IPS DF 6.9 (cell line): ENCODE measurements at places on chromosomes 6 and 20.

- H3K27me3 ChIP-seq, result no peaks in the 10 kb centered on the region
- H3K36me3 ChIP-seq, result no peaks in the 10 kb centered on the region
Measured at GRCh38 chr6:43810965-43811732, 41.1 kb downstream of the VEGFA start.

DNA sequence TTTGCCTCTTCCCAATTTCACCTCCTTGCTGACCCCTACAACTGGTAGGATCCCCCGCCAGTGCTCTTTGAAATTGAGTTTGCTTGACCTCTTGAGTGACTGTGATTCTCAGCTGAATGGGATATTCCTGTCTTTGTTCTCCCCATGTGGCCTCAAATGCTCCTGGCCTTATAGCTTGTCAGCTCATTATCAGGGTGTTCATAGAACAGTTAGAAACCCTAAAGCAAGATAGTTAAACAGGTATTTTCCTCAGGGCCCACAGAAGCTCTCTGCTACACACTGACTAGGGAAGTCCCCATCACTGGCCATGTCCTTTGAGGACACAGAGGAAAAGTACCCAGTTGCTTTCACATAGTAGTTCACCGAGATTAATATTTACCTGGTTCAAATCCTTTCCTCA is 211.5 kb upstream of the DTNBP1 start:
- no peaks in the 10 kb centered on the region for H3K36me3 ChIP-seq
- H3K27me3 ChIP-seq, result no peaks in the 10 kb centered on the region
- H3K4me3 ChIP-seq, result no peak overlapping the region
- no peak overlapping the region for H3K27ac ChIP-seq
- DNase-seq, result no peak
- H3K4me1 ChIP-seq, result no peaks in the 10 kb centered on the region

DNA sequence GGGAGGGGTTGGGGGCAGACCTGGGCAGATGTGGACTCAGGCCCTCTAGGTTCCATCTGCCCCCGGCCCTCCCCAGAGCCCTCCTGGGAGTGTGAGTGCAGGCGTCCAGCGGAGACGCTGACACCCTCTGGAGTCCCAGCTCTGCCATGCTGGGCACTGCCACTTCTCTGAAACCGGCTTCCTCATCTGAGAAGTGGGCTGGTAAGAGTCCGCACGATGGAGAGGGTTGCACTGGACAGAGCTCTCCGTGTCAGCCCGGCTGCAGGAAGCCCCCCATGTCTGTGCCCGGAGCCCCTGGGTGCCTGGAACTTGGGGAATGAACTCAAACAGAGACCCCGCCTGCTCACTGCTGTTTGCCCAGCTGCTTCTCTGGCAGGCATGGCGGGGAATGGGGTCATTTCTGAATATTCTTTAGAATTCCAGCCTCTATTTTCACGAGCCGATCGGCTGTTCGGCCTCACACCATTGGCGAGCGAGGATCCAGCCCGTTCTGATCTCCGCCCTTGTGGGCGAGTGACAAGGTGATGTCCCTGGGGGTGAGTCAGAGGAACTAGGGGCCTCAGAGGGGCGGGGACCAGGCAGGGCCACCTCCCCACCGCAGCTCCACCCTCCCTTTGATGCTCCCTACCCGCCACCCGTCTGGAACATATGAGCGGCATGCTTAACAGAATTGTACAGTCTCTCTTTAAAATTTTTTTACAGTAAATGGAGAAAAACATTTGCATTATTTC is 47.8 kb upstream of the GATA5 start:
- H3K27me3 ChIP-seq, result no peaks in the 10 kb centered on the region
- no peak overlapping the region for H3K4me3 ChIP-seq
- no peak overlapping the region for H3K27ac ChIP-seq
- DNase-seq, result no peak

DNA sequence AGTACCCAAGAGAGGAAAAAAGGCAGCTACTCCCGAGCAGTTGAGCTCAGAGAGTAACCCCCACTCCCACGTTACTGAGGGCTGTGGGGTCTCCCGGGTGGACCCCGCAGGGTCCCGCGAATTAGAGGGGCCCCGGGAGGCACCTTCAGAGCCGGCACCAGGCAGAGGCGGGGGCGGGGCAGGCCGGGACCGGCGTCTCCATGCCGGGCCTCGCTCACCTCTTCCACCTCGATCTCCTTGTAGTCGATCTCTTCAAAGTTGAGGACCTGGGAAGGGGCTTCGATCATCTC is 381 bp downstream of the MAP3K7 start:
- peak overlapping the region; percentile 95 for H3K4me3 ChIP-seq
- no peak overlapping the region for H3K27ac ChIP-seq
- no peak for DNase-seq
- no peaks in the 10 kb centered on the region for H3K36me3 ChIP-seq

DNA sequence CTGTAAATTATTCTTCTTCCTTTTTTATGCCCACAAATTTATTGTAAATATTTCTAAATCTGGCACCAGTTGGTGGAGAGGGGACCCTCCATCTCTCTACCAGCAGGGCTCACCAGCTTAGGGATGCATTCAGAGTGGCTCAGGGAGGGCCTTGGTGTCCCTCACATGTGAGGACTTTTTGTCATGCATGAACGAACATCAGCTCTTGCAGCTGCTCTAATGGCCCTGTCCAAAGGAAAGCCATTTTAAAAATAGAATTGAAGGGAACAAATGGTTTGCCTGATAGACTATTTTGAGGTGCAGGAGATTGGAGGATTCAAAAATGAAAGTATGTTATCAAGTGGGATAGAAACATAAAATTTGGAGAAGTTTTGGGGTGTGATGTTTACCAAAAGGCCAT is 37.5 kb upstream of the KLHL31 start:
- no peak overlapping the region for H3K4me3 ChIP-seq
- no peaks in the 10 kb centered on the region for H3K27me3 ChIP-seq
- H3K4me1 ChIP-seq, result no peaks in the 10 kb centered on the region
- DNase-seq, result no peak
- H3K36me3 ChIP-seq, result no peaks in the 10 kb centered on the region

DNA sequence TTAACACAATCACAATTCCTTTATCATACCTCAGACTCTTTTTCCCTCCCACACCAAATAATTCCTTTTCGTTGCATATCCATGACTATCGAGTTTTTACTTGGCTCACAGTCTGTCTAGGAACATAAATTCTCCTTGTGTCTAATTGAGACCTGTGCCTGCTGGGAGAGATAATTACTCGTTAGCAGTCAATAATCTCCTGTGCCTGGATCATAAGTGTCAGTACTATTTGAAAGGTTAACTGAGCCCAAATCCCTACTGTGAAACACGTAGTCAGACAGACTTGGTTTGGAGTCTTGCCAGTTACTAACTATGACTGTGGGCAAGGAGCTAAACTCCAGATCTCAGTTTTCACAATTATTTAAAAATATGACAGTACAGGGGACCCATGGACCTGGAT is 5.7 kb upstream of the CTNNBL1 start:
- H3K27me3 ChIP-seq, result no peaks in the 10 kb centered on the region
- no peak overlapping the region for H3K27ac ChIP-seq
- no peak for DNase-seq

DNA sequence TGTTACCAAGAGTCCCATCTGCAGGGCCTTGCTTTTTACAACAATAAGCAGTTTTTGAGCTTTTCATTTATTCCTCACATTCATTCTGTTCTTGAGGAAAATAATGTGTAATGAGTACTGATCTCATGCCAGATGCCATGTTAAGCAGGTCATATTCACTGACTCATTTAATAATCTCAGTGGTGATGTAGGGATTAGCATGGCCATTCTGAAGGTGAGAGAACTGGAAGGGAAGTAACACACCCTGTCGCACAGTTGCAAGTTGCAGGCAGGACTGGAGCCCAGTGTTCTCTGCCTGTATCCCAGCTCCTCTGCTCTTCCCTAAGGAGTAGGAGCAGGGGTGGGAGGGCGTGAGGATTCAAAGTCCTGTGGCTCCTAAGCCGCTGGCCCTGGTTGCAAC is 5.6 kb downstream of the PCIF1 start:
- no peak for DNase-seq
- no peaks in the 10 kb centered on the region for H3K27me3 ChIP-seq
- H3K4me3 ChIP-seq, result no peak overlapping the region
- H3K4me1 ChIP-seq, result 0 out of 2 replicates have a peak, but pooled peaks cover 2% of the 10 kb centered on the region
- H3K27ac ChIP-seq, result no peak overlapping the region

DNA sequence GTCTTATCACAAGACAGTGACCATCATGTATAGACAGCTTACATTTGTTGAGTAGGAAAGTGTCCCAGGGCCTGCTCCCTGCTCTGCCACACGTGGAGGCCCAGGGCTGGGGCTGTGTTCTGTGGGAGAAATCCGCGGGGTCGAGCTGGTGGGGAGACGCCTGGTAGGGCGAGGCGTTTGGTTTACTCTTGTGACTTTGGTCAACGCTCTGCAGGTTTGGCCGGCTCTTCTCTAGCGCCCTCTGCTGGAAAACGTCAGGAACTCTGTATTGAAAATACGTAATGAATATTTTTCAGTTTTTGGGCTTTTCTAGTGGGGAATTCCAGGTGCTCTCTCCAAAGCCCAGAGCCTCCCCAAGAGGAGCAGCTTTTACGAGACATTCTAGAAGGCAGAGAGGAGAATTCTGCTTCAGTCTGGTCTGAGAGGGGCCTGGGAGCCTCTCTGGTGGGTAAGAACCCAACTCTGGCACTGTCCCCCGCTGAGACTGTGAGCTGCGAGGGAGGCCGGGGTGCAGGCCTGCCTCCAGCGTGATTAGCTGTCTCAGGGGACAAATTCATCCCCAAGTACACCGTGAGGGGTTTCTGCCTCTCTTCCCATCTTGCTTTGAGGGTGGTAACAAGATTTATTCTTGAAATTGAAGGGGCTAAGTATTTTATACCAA is 112.6 kb upstream of the RALGAPA2 start:
- H3K4me1 ChIP-seq, result peaks cover 8% of the 10 kb centered on the region; the same call in 1 of the 2 replicates
- no peak overlapping the region for H3K4me3 ChIP-seq
- H3K27me3 ChIP-seq, result no peaks in the 10 kb centered on the region
- H3K36me3 ChIP-seq, result no peaks in the 10 kb centered on the region

DNA sequence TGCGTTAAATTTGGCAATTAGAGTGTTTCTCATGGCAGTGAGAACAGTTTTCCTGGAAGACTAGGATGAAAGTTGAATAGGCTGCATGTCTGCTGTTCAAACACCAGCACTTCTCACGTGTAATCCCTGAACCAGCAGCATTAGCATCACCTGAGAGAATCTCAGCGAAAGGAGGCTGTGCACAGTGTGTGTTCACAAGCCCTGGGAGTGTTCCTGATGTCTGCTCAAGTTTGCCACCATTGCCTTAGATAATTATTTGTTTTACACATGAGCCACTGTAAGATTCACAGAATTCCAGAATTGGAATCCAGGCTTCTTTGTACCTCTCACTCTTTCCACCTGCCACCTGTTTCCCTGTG is 117.3 kb downstream of the JARID2 start:
- DNase-seq, result no peak
- no peaks in the 10 kb centered on the region for H3K36me3 ChIP-seq
- H3K27ac ChIP-seq, result no peak overlapping the region

DNA sequence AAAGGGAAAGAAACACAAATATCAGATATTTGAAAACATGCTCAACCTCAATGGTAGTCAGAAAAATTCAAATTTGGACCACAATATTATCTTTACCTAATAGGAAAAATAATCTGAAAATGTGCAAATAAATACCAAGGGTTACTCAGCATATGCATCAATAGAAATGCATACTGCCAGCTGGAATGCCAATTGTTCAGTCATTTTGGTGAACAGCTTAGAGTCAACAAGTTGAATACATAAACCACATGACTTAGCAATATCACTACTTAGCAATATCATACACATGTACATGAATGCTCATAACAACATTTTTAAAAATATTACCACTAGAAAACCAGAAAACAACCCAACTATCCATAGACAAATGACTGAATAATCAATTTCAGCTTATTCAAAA is 212.7 kb downstream of the PTPRK start:
- no peak overlapping the region for H3K27ac ChIP-seq
- H3K36me3 ChIP-seq, result no peaks in the 10 kb centered on the region
- H3K27me3 ChIP-seq, result no peaks in the 10 kb centered on the region
- DNase-seq, result no peak
- H3K4me1 ChIP-seq, result no peaks in the 10 kb centered on the region; the same call in 1 of the 2 replicates
- H3K4me3 ChIP-seq, result no peak overlapping the region

DNA sequence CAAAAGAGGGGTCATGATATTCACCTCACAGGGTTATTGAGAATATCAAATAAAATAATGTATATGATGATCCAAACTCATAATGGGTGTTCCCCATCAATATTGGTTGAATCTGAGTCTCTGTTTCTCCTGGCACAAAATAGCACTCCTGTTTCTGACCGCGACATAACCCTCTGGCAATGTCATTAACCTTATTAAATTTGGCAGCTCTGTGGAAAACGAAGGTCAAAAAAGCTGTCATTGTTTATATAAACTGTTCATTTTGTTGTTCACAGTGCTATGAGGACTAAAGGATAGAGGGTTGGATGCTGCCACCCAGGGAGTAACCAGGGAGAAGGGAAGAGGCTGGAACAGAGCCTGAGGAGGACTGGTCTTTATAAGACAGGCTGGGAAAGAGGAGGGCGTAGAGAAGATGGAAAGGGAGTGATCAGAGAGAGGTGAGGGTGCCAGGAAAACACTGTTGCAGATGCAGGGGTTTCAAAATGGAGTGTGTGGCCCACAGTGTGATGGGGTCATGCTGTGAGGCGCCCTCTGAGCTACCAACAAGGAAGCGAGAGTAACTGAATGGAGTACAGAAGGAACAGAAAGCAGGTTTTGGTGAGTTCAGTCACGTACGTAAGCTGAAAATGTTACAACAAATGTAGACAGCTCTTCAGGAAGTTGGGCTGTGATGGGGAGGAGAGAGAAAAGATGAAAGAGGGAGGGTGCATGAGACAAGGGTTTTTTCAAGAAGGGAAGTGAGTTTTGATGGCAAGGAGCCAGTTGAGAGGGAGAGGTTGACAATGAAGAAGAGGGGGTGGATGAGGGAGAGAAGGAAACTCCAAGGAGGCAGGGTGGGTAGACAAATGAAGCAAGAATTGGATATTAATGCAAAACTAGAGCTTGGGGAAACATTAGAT is 251.6 kb upstream of the TAB2 start:
- no peak for DNase-seq
- H3K27me3 ChIP-seq, result no peaks in the 10 kb centered on the region
- no peak overlapping the region for H3K27ac ChIP-seq
- no peaks in the 10 kb centered on the region for H3K36me3 ChIP-seq

GRCh38 chr6:42393339-42393738 is 58.4 kb downstream of the TRERF1 start:
- H3K4me3 ChIP-seq, result no peak overlapping the region
- no peaks in the 10 kb centered on the region for H3K27me3 ChIP-seq
- no peak for DNase-seq
- no peaks in the 10 kb centered on the region for H3K36me3 ChIP-seq
- no peak overlapping the region for H3K27ac ChIP-seq
